ENCODE measurements at places on chromosomes 6 and 20.

GRCh38 chr6:156182356-156182755 lies 594.8 kb upstream of the ARID1B start:
- DNase-seq, result no peak

DNA sequence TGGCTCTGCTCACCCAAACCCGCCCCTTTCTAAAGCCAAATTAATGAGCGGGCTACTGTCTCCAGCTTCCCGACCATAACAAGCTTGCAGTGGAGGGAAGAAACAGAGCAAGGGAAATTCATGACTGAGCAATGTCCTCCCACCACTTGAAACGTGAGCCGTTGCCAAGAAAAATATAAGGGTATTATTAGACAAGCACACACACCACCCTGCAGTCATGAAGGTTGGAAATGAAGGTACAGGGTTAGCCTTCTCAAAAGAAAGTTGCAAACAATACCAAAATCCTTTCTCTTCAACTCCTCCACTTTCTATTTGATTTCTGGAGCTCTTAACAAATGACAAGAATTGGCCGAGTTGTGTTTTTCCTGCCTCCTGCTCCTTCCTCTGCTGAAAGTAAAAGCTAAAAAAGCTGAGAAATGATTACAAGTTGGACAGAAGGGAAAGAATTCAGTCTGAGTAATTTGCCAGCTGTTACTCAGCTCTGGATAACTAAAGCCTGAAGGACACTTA lies 151.1 kb upstream of the B3GAT2 start:
- DNase-seq, result peak; percentile 5

DNA sequence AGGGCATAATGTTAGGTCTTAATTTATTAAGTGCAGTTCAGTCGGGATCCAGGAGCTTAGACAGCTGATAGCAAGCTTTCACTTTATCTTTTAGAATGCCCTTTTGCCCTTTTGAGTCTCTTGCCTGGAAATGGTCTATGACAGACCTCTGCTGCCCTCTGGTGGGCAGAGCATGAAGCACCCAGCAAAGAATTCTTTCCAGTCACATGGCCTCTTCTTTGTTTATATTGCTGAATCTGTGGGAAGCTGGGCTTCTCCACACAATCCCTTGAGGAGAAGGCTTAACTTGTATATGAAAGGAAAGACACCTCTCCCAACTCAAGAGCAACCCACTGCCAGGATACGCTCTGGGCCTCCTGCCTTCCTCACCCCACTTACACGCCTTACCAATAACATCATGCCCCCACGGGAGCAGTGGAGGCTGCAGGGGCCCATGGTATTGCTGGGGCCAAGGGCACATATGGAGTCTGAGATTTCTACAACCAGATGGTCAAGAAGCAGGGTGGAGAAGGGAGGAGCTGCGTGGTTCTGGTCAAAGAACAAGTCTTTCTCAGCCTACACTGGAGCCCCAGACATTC lies 20.4 kb downstream of the WFDC3 start:
- peak; percentile 25 for DNase-seq

- peak; percentile 26 for DNase-seq
Observed at GRCh38 chr20:59031564-59032022, 542 bp downstream of the ATP5F1E start.

DNA sequence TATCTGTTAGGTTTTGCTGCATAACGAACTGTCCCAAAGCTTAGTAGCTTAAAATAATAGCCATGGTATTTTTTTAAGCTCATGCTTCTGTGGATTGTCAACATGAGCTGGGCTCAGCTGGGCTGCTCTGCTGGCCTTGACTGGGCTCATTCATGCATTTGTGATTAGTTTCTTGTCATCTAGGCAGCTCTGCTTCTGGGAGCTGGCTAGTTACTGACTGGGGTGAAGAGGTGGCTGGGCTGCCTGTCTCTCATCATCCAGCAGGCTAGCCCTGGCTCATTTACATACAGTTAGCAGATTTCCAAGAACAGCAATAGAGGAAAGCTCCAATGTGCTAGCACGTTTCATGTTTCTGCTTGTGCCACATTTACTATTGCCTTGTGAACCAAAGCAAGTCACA lies 165.1 kb upstream of the PCSK2 start:
- DNase-seq, result no peak

- DNase-seq, result no peak
Observed at GRCh38 chr20:61887596-61888093, 178.0 kb downstream of the TAF4 start.

DNA sequence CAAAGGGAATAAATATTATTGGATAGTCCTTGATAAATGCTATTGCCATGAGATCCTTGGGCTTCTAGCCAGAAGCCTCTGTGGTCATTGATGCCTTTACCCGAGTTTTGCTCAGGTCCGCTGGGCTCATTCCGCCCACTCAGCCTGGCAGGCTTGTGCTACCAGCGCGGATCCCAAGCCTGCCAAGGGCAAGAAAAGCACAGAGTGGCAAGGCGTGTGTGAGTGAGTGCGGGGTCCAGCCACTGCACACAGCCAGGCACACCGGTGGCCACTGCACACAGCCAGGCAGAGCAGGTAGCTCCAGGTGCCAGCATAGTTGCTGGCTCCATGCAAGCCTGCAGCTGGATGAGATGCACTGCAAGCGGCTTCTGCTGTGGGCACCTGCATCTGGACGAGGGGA lies 38.7 kb downstream of the STK38 start:
- no peak for DNase-seq

- DNase-seq, result no peak
Observed at GRCh38 chr6:144653885-144654505, 368.9 kb downstream of the UTRN start.

- no peak for DNase-seq
Observed at GRCh38 chr20:12252793-12253192, 335.1 kb downstream of the BTBD3 start.

All from NCI-H2107 (cell line).